ENCODE measurements at places on chromosomes 1 and 21.

- no peak for DNase-seq
Observed at GRCh38 chr1:214993419-214993818, 89.1 kb upstream of the KCNK2 start.

DNA sequence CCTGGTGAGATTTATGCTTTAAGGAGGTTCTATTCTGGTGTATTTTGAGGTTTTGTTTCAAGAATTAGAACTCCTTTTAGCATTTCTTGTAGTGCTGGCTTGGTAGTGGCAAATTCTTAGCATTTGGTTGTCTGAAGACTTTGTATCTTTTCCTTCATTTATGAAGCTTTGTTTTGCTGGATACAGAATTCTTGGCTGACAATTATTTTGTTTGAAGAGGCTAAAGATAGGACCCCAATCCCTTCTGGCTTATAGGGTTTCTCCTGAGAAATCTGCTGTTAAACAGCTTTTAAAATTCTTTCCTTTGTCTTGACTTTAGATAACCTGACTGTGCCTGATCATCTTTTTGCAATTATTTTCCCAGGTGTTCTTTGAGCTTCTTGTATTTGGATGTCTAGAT lies 58.6 kb downstream of the GPR137B start:
- DNase-seq: no peak

GRCh38 chr1:101257500-101258325 lies 20.9 kb downstream of the S1PR1 start:
- no peak for DNase-seq

DNA sequence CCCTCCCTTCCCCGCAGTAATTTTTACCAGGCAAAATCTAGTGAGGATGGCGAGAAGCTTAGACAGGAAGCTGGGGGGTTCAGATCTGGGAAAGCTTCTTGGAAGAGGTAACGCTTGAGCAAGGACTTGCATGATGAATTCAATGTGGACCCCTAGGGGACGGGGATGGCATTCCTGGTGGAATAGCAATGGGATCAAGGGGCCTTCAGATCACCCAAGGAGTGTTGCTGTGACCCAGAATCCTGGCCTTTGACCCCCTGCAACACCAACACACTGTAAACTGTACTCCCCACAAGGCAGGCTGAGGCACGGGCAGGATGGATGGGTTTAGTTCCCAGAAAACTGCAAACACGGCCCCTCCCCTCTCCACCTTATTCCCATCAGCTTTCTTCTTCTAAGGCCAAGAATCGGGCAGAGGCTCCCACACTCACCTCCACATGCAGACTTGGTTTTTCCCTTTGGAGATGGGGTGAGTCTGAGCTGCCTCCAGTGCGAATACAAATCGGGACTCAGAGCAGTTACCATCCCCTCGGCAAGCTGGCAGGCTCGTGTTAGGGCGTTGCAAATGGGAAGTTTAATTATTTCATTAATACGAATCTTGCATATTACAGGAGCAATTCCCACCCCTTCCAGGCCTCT lies 20.1 kb downstream of the DISP3 start:
- no peak for DNase-seq

DNA sequence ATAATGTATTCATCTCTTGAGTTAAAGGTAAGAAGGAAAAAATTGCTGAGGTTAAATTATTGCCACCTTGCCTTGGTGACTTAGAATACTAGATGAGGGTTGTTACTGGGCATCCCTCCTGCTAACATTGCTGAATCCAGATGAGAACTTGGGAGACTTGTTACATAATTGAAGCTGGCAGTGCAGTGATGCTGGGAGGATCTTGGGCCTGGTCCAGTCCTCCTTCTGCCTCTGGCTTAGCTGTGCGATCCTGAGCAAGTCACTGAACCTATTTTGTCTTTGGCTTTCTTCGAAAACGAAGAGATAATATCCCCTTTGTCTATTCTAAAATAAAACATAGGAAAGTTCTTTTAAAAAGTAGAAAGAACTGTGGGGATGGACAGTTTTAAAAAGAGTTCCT lies 244.9 kb upstream of the NRIP1 start:
- no peak for DNase-seq
